ENCODE measurements at places on chromosomes 12 and 14.

- no peak for DNase-seq
Observed at GRCh38 chr12:3463921-3464320, 27.1 kb upstream of the PRMT8 start.

DNA sequence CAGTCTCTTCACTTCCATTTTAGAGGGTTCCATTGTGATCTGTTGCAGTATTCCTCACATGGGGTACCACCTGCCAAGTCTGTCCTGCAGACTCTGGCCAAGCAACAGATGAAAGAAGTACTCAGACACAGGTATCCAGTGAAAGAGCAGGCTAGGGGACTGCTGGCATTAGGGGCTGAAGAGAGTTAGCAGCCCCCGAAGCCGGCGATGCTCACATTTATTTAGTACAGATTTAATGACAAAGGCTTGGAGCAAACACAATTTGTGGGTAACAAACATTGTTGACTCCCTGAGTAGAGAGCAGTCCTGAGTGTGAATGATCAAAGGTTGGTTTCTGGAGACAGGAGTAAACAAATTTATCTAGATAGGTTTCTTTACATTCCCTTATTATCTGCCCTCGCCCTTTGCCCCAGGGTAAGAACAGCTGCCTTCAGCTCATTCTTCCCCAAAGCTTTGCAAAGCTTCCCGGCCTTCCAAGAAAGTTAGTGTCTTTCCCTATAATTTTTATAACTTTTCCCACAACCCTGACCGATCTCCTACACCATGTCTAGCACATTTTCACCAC lies 144.8 kb downstream of the TMEM117 start:
- no peak for DNase-seq

DNA sequence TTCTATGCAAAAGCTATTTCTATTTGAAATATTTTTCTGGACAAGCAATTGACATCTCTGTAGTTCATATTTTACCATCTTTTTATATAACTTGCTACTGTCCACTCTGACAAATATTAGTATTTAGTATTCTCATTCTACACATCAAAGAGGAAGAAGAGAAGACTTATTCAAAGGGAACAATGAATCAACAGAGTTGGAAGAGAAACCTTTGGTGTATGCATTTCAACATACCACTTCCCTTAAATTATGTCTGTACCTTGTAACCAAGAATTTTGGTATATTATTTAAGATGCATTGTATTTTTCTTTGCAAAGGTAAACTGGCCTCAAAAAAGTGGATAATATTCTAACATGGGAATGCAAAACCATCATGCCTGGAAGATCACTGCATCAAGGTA lies 72.1 kb upstream of the DUSP6 start:
- DNase-seq = no peak

DNA sequence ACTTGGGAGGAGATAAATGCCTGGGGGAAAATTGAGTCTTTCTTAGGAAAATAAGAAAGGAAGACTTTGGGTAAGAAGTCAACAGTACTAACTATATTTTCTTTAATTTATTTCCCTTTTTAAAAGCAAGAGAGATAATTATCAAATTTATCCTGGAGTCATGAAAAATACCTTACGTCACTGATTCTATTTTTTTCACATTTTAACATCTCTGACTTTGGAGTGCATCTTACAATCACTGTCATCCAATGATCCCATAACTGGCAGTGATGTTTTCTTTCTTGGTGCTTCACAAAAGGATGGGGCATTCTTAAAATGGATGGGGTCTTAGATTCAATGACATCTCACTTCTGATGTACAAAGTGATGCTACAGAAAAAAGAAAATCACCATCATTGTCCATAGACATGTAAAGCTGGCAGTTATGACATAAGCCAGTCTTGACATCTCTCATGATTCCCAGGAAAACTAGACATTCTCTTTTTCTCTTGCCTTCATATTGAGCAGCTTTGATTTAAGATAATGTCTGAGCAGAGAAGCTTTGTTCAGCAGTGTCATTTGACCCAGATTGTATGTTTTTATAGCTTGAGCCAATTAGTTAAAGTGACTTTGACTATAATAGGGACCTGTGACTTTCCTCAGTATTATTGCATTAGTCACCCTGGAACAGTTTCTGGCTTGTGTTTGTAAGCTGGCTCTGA lies 236.2 kb downstream of the EGLN3 start:
- DNase-seq = no peak

GRCh38 chr14:53331921-53332320 lies 178.8 kb upstream of the DDHD1 start:
- no peak for DNase-seq

DNA sequence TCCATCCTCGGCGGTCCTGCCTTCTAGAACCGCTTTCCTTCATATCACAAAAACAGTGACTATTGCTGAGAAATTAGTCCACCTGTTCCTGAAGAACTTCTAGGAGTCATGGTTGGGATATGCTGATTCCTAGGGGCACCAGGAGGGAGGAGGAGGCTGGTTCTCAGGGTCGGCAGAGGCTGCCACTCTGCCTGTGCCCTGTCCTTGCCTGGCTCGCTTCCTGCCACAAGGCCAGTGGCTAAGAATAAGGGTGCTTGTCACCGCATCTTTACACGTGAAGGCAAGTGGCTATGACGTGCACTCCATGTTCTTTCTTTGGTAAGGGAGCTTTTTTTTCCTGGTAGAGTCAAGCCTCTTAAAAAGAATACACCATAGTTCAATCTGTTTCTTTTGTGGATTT lies 18.7 kb upstream of the DGLUCY start:
- no peak for DNase-seq

DNA sequence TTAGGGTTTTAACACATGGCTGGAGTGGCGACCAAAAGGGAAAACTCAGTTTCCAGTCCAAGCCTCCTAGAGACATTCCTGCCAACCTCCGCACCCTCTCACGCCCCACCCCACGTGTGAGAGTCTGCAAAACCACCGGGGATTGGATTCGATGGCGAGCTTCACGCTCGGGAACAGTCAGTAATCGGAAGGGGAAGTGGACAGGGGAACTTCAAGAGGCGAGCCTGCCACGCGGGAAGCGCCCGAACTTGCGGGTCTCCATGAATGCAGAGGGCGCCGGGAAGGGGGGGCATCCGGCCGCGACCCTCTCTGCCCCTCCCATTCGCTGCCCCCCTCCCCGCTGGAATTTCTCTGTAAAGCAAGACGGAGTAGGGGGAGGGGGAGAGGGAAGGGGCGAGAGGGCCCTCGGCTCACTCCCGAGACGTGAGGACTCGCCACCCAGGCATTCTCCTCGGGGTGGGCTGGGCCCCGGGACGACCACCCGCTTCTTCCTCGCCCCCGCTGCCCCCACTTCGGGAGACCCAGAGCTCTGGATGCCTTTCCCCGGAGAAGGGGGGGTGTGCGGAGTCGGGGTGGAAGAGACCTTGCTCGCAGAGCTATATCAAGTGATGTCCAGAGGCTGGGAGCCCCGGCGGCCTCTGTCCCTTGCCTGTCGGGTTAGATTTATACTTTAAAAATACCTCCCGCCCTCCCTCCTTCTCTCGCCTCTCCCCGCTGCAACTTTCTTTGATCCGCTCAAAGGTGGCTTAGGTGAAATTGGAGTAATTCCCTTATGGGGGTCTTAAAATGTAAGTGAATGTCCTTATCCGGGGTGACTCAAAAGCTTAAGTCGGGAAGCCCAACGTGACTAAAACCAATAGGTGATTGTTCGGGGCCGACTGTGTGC lies 2.5 kb upstream of the CCND2 start:
- DNase-seq = no peak

DNA sequence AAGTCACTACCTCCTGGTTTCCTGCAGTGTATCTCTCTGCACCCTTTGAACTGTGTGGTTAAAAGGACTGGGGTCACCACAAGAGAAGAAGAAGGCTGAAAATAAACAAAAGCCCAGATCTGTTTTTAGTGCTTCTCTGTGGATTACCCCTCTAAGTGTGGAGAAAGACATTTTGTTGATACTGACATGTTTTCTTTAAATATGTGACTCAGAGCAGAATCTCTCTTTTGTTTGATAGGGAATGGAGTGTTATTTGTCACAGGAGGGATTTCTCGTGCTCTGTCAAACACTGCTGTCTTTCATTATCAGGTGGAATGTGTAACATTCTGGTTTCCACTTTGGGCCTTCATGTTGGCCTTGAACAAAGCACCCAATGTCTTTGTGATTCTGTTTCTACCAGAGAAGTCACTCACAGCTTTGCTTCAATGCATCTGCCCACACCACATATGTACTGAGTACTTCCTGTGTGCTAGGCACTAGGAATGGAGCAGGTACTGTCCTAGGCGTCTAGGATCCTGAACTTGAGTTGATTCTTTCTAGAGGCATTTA lies 82.1 kb downstream of the PLXNC1 start:
- no peak for DNase-seq

GRCh38 chr12:121812921-121813896 lies 9.4 kb downstream of the SETD1B start:
- DNase-seq = no peak
